ENCODE measurements at places on chromosomes 6 and 20.

DNA sequence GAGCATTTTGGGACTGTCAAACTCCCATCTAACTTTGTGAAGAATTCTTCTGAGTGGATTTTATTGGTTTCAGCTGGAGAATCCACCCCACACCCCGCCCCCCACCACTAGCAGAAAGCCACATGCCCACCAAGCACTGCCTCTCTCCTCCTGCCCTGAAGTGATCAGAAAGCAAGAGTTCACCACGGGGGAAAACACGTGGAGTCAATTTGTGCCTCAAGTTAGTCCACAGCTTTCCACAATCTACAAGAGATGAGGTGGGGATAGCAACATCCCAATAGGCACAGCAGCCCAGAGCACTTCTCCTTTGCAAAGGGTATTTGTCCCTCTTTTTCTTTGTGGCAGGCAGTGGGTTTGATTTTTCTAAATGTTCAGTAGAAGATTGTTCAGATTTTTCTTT is 177.3 kb upstream of the NT5E start:
- no peak for DNase-seq

- DNase-seq = no peak
Observed at GRCh38 chr20:33922224-33922623, 71.5 kb upstream of the RALY start.

DNA sequence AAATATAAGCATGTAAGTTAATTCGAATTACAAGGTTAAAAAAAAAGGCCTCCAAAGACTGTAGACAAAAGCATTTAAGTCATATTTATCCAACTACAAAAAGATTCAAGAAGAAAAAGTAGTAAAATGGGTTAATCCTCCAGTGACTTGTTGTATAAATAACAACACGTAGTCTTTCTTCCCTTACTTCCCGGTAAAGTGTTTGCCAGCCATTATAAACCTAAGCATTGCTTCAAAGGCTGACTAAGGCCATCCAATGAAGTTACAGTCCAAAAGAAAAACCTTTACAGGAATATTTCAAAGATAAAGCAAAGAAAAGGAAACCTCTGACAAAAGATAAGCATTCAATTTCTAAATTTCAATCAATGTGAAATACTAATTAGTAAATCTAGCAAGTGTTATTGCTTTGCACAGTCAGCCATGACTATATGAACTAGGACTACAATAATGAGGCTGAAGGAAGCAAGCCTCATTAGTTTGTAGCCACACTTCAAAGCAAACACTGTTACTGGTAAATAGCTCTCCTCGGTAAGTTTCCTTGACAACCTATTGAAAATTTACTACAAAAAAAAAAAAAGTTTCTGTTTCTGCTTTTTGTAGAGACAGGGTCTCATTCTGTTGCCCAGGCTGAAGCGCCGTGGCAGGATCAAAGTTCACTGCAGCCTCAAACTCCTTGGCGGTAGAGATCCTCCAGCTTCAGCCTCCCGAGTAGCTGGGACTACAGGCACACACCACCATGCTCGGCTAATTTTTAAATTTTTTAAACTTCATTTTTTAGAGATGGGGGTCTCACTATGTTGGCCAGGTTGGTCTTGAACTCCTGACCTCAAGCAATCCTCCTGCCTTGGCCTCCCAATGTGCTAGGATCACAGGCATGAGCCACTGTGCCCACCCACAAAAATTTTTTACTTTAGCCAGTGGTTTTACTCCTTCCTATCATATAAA is 46.0 kb downstream of the NUDT3 start:
- no peak for DNase-seq

DNA sequence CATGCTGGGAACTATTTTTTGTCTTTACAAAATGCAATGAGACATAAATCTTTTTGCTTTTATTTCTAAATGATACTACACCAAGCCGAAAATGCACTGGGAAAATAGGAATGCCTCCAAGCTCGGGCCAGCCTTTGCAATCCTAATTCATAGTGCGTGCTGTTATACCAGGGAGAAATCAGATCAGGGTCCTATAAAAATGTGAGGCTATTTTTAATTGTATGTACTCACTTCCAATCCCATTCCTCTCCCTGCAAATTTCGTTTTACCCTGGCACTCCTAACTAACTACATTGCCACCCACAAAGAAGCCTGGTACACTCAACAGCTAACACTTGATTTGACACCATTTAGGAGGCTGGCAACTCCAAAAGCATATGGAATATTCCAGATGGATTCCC is 350.6 kb upstream of the ZFP64 start:
- DNase-seq = no peak

- DNase-seq = no peak
Observed at GRCh38 chr6:8944548-8944947, 509.2 kb upstream of the SLC35B3 start.

- no peak for DNase-seq
Observed at GRCh38 chr6:158251565-158251964, 60.7 kb upstream of the TULP4 start.

DNA sequence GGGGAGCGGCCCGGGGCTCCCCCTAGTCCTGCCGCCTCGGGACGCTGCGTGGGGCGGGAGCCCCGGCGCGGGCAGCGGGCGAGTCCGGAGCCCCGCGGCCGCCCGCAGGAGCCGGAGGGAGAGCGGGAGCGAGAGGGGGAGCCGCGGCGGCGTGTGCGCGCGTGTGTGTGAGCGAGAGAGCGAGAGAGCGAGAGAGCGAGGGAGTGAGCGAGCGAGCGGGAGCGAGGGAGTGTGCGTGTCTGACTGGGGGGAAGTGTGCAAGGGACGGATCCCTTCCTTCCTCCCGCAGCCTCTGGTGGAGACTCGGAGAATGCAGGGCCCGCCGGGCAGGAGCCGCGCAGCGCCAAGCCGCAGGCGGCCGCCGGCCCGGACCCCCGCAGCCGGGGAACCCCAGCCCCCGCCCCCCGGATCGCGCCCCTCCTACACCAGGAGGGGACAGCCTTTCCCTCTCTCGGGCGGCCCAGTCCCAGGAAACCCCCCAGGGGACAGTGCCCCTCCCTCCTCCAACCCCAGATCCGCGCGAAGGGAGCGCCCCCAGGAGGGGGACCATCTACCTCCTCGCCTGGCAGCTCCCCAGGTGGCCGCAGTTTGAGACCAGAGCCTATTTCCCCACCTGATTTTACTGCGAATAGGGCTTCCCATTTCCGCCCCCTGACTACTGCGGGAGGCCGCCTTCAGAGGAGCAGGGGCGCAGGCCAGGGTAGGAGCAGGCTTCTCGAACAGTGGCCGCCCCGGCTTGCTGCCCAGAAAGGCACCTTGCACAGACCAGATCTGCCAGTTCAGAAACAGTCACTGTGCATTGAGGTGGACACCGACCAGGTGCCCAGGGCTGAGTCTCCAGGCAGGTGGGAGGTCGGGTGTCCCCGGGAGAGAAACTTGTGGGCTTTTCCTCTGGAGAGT is at the start of gene CDH22:
TSS of gene CDH22 (minus strand) at position 241 of the 900 bp plus-strand sequence. CDS start 57,204 bp downstream, outside the sequence.
- peak; percentile 13 for DNase-seq

DNA sequence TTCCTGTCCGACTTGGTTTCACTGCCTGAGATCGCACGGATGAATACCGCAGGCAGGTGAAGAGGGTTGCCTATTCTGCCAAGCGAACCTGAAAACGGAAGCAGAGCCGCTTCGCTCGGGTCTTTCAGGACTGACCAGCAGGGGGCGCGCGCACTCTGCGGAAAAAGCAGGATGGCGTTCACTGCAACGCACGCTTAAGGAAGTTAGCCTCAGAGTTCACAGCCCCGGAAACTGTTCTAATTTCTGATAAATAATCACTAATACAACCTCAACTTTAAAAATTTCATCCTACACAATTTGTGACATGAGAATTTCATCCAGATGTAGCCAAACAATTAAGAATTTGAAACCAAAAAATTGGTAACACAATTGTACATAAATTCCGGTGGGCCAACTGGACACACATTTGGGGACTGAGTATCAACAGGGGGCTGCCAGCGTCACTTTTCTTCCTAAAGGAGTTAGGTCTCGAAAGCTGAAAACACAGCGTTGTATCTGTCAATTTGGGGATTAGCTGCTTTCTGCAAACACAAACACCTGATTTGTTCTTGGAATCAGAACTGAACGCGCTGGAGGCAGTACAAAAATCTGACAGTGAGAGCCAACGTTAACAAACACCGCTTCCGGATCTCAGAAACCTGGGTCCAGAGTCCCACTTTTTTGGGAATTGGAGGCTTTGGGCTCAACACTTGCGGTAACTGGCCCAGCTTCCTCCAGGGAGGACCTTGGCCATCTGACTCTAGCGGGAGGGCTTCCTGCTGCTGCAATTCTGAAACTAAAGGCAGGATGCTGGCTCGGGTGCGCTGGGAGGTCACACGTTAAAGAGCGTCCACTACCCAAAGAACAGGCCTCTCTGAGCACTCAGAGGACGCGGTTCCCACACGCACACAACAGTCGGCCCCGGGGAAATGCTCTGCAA is 8.8 kb downstream of the PXDC1 start:
- peak; percentile 80 for DNase-seq

DNA sequence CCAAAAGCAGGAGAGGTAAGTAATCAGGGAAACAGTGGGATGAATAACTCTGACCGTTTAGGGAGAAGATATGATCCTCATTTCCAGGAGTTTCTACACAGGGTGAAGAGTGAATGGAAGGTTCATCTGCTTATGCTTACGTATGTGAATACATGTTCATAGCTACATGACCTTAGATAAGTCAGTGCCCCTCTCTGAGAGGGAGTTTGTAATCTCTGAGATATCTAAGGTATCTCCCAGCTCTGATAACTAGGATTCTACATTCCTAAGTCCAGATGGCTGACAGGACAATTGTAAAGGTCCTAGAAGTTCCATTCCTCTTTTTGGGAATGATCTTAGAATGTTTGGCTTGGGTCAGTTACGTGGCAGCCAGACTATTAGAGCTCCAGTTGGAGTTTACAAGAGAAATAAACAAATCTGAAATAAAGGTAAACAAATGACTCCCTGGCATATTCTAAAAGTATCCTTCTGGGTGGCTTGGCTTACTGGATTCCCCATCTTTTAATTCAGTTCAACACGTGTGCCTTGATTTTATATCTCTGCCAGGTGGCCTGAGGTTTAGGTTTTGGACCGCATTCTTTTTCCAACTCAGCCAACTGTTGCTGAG is 15.8 kb downstream of the PROCR start:
- no peak for DNase-seq

GRCh38 chr6:137202078-137202477 is 17.1 kb downstream of the IFNGR1 start:
- no peak for DNase-seq

- no peak for DNase-seq
Observed at GRCh38 chr6:158758941-158759479, 60.2 kb downstream of the EZR start.

GRCh38 chr20:61737812-61738443 is 327.8 kb downstream of the TAF4 start:
- no peak for DNase-seq

GRCh38 chr20:3738111-3739053 is 5.9 kb downstream of the HSPA12B start:
- DNase-seq = no peak

GRCh38 chr6:158963020-158963808 is 36.8 kb downstream of the RSPH3 start:
- no peak for DNase-seq

DNA sequence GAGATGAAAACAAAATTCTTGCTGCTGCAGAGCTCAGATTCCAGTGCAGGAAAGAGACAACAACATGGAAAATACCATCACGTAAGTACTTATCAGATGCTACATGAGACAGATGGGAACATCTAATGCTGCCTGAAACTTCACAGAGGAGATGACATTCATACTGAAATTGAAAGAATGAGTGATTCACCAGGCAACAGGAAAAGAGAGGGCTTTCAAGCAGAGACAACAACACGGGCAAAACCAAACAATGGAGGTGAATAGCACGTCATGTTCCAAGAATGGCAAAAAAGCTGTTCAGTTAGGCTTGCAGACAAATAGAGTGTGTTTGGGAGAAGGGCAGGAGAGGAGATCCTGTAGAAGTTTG is 39.3 kb downstream of the GTF2H5 start:
- DNase-seq = no peak

DNA sequence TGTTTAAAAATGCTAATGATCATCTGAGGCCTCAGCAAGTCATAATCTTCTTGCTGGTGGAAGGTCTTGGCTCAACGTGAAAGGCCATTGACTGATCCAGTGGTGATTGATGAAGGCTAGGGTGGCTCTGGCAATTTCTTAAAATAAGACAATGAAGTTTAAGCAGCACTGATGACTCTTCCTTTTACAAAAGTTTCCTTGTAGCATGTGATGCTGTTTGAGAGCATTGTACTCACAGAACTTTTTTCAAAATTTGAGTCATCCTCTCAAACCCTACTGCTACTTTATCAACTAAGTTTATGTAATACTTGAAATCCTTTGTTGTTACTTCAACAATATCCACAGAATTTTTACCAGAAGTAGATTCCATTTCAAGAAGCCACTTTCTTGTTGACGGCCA is 382.3 kb downstream of the ESR1 start:
- no peak for DNase-seq

- no peak for DNase-seq
Observed at GRCh38 chr6:113635222-113635986, 221.7 kb upstream of the MARCKS start.

DNA sequence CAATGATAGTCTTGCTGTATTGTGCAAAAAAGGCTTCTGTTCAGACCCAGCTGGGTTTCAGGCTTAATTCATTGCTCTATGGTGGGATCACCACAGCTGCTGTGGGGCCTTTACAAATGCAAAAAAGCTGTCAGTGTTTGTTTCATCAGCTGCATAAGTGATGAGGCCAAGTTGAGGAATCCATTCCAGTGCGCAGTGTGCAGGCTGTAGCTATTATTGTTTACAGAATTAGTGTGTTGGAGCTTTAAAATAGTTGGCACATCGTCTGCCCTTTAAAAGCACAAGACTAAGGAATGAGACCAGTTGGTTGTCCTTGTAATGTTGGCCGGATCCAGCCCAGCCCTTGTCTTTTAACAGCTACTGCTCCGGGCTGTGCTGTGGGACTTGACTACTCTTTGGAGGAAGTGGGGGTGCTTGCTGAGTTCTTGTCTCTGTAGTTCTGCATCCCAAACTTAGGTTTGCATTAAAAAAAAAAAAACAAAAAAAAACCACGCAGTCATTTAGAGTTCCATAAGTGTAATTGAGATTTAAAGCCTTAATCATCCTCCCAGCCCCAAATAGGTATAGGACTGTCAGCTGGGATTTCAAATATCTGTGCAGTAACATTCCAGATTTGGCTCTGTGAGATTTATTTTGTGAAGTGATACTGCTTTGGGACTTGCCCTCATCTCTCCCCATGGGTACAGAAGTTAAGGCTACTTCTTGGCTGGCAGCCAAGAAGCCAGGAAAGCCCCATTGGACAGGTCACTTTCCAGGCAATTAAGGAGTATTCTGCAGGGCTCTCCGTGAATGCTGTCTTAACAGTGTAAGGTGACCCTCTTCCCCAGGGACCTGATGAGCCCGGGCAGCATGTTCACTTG is 19.3 kb downstream of the JARID2 start:
- DNase-seq = no peak
